ENCODE measurements at places on chromosomes 12 and 14.
A peak's percentile ranks its signal among the peaks of the same experiment; 100 is the strongest.

GRCh38 chr14:54189748-54190354 lies 207.0 kb upstream of the CDKN3 start:
- peak; percentile 90 for DNase-seq

GRCh38 chr12:100448656-100449055 lies 25.0 kb upstream of the NR1H4 start:
- DNase-seq, result no peak

GRCh38 chr14:24262821-24263733 lies at the start of gene TGM1:
TSS of gene TGM1 (minus strand) at chr14:24263177. CDS start at chr14:24262352, 825 bp downstream.
- no peak for DNase-seq

DNA sequence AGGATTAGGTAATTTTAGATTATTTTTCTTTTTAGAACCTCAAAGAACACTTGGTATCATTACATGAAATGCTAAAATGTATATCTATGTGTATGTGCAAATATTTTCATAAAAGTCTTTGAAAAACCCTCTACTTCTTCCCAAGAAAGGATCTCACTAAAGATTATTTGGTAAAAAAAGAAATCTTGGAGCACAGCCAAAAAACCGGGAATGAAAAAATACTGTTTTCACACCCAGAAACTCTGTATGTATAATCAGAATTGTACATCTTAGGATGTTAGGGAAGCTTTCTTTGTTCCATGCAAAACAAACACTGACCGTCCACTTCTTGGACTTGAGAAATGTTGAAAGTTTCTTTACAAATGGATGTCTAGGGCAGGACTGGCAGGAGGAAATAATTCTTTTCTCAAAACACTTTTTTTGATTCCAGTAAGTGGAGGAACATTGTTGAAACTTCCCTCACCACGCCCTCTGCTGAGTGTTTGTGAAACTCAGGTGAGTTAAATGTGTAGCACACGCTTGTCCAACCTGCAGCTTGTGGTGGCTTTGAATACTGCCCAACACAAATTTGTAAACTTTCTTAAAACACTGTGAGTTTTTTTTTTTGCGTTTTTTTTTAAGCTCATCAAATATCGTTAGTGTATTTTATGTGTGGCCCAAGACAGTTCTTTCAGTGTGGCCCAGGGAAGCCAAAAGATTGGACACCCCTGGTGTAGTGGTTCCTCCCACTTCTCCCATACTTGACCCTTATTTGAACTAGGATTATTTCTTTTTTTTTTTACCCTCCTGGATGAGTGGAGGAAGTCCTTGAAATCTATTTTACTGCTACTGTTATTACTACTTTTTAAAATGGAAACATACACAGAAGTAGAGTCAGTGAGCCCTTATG lies 26.6 kb downstream of the FBXO34 start:
- no peak for DNase-seq

GRCh38 chr14:105015242-105015641 lies 5.6 kb downstream of the CDCA4 start:
- DNase-seq, result no peak

DNA sequence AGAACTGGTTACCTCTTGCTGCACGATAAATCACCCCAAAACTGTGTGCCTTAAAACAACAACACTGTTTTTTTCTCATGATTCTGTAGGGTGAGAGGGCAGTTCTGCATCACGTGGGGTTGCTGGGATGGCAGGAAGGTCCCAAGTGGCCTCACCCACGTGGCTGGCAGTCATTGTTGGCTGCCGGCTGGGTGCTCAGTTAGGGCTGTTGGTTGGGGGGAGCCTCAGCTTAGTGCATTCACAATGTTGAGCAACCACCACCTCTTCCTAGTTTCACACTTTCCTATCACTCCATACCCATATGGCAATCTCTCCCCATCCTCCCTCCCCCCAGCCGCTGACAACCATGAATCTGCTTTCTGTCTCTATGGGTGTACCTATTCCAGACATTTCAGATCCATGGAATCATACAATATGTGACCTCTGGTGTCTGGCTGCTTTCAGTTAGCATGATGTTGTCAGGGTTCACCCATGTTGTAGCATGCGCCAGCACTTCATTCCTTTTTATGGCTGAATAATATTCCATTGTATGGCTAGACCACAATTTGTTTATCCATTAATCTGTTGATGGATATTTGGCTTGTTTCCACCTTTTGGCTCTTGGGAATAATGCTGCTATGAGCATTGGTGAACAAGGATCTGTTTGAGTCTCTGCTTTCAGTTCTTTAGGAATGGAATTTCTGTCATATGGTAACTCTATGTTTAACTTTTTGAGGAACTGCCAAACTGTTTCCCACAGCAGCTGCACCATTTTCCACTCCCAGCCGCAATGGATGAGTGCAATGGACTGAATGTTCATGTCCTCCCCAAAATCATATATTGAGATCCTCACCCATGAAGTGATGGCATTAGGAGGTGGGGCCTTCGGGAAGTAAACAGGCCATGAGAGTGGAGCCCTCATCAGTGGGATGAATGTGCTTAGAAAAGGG lies 11.2 kb upstream of the POP5 start:
- no peak for DNase-seq

- peak; percentile 29 for DNase-seq
Observed at GRCh38 chr14:65976761-65977404, 509.3 kb upstream of the CCDC196 start.

DNA sequence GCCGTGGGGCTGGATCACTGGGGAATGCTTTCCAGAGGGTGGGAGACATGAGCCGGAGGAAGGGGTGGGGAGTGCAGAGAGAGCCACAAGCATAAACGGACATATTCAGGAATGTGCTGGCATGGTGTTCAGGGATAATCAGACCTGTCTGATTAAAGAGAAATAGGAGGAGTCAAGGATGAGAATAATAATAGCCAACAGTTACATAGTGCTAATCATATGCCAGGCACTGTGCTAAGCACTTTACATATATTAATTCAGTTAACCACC lies 43.7 kb downstream of the LTBP2 start:
- DNase-seq, result no peak

DNA sequence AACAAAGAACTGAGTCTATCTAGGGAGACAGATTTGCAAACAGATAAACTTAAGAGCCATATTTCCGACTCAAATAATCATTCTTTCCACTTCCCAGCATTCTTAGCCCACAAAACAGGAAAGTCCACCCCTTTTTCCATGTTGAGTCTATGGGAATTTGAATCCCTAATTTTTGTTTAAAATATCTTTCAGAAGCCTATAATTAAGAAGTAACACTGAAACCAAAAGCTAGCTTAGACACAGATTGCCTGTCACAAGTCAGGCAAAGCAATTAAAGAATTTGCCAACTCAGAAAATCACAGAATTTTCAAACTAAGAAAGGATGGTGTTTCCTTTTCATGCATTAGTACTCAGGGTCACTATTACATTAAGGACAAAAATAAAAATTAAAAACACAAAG lies 17.0 kb downstream of the ATP2B1 start:
- DNase-seq, result no peak

GRCh38 chr12:104219361-104219892 lies 3.8 kb downstream of the TXNRD1 start:
- DNase-seq, result peak; percentile 97

GRCh38 chr14:102026934-102027333 lies 59.9 kb downstream of the HSP90AA1 start:
- DNase-seq, result no peak

DNA sequence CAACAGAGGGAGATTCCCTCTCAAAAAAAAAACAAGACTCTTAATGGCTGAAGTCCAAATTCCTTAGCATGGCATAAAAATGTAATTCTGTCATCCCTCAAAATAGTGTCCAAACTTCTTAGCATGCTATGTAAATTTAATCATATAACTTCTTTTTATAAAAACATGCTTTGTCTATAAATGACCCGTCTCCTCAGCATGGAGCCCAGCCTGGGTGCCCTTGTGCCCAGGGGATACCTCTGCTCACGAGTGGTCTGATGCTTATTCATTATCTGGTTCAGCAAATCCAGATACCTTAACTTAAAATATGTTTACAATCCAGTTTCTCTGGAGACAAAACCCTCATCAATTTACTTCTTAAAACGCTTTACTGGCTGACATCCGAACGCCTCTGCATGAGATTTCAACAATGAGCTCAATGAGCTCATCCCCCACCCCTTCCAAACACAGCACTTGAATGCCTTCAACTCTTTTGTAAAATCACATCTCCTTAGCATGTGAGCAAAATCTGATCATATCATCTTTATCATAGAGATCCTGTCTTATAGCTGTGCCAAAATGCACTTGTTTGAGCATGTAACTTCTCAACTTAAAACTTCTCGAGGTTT lies 15.7 kb downstream of the RTL1 start:
- peak; percentile 42 for DNase-seq

All from fibroblast of skin of back (primary cell).